ENCODE measurements at places on chromosomes 3 and 15.

GRCh38 chr3:34995796-34996430, 643.4 kb upstream of the ARPP21 start:
- no peak for DNase-seq

DNA sequence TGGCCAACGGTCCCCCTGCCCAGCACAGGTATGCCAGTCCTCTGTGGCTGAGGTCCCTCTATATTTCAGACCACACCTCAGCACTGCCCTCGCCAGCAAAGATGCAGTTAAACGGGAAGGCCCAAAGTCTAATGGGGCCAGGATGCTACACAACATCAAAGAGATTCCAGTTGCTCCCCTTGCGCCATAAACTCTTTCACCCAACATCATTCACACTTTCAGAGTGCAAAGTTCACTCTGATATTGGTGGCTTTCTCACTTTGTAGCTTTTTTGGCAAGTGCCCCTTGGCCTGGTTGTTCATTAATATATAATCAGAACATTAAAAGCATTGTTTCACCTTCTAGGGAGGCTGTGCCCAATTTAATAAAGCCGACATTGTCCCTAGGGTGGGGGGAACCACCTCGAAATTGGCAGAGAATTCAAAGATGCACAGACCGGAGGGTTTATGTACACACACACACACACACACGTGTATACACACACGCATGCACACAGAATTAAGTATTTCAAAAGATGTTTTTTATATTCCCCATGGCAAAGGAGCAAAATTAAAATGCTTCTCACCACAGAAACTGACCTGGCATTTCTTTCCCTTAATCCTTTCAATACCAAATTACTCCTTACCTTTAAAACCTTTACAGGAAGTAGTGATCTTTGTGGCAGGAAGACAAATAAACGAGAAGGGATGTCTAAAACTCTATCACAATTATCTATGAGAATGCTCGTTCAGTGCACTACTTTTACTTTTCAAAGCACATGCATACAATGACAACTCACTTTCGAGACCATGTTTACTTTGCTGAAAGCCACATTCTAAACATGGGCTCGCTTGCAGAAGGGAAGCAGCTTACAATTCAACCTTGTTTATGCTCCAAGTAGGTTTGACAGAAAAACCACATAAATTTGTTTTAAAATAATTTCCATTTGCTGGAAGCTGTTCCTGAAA, 19.5 kb downstream of the LRIG1 start:
- DNase-seq, result no peak

- no peak for DNase-seq
Observed at GRCh38 chr3:159837725-159838124, 150.9 kb upstream of the IL12A start.

DNA sequence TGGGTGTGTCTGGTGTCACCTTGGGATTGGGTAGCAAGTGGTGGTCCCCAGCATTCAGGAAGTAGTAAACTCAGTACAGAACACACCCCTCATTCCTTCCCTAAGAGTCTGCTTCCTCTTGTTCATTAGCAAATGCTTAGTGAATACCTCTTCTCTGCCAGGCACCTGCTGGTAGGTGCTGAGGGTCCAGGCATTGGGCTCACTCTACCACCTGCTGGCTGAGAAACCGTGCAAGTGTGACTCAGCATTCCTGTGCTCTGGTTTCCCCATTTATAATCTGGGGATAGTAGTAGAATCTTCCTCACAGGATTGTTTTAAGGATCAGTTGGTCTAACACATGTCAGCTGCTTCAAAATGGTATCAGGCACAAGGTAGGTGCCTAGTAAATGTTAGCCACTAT, 4.8 kb downstream of the SHF start:
- DNase-seq, result no peak

GRCh38 chr3:33186524-33187367, 31.9 kb downstream of the SUSD5 start:
- DNase-seq, result no peak

DNA sequence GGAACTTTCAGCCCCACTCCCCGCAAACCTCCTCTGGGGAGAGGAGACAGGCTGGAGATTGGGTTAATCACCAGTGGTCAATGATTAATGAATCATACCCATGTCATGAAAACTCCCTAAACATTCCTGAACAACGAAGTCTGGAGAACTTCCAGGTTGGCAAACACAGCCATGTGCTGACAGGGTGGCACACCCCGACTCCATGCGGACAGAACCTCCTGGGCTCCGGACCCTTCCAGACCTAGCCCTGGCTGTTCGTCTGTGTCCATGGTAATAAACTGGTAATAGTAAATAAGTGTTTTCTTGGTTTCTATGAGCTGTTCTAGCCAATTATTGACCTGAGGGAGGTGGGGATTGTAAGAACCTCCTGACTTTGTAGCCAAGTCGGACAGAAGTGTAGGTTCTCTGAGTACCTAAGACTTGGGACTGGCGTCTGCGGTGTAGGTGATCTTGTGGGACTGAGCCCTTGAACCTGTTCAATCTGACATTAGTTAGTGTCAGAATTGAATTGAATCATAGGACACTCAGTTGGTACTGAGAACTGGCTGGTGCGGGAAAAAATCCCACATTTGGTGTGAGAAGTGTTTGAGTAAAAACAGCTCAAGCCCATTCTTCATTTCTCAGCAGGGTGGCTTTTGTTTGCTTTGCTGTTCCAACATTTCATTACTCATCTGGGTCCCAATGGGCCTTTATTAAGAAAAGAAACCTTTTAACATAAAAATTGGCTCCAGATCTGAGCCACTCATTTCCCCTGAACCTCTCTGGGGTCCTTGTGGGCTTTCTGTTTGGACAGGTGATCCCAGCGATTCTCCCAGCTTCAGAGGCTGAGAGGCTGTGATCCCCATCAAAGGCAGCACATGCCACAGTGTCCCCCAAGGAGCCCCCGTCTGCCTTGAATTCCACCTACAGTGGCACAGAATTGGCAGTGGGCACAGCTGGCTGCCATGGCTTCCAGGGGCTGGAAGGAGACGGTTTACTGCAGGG, 151.0 kb downstream of the TJP1 start:
- DNase-seq, result no peak

DNA sequence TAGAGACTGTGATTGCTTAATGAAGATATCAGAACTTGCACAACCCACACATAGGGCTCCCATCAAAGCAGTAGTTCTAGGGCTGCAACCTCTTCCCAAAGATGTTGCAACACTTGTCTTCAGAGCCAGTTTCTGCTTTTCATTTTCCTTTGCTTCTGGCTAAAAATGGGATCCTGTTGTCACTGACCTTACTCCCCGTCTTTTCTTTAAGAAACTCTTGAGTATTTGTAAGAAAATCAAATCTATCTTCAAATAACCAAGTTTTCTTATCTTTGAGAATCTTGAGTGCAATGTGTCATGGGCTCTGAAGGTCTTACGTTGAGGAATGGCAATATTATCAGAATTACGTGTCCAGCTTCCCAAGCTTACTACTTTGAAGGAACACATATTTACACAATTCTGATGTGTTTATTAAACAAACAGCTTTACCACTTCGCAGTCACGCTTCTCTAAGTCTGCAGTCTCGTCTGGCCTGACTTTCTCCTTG, 24.1 kb downstream of the CACNA1D start:
- no peak for DNase-seq

GRCh38 chr3:56790016-56790821, 11.5 kb downstream of the ARHGEF3 start:
- DNase-seq, result peak; percentile 55

DNA sequence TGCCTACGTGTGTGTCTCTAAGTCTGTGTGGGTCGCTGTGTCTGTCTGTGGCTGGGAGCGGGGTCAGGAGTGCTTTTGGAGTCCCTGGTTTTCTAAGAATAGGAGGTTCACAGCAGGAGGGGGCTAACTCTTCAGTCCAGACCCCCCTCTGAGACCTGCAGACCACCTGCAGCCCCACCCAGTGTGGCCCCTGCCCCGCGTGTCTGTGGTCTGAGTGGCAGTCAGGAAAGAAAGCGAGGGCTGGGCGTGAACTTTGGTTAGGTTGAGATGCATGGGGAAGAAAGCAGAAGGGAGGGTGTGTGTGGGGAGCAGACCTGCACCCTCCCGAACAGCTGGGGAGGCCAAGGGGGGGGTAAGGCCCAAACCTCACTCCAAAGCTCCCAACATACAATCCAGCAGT, 144.9 kb upstream of the TPM1 start:
- no peak for DNase-seq

Data from CD4-positive, alpha-beta T cell treated with Interleukin-6 for 4 hours (primary cell).